Retina (tissue), 1 donor: ENCODE measurements at places on chromosomes 5 and 9.

DNA sequence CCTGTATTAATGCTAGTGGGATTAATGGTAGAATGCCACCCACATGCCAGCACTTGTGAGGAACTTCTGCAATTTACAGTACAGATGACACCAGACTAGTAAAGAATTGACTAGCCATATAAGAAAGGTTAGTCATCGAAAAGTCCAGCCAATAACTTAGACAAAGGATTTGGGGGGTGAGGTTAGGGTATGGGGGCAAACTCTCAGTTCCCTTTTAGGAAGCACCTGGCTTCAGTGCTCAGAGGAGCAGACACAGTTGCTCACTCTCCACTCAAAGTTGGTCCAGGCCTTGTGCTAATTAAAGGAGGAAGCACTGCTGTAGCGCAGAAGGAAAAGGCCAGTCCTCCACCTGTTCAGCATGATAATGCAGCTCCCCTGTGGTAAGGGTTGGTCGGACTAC lies 25.2 kb downstream of the TGFBR1 start:
- no peak for DNase-seq

- no peak for DNase-seq
Measured at GRCh38 chr9:38006163-38006562, 62.9 kb downstream of the SHB start.

GRCh38 chr5:172956936-172957335 lies 2.3 kb upstream of the RPL26L1 start:
- DNase-seq = no peak

GRCh38 chr9:137168573-137168903 lies 1.3 kb downstream of the LRRC26 start:
- no peak for DNase-seq

DNA sequence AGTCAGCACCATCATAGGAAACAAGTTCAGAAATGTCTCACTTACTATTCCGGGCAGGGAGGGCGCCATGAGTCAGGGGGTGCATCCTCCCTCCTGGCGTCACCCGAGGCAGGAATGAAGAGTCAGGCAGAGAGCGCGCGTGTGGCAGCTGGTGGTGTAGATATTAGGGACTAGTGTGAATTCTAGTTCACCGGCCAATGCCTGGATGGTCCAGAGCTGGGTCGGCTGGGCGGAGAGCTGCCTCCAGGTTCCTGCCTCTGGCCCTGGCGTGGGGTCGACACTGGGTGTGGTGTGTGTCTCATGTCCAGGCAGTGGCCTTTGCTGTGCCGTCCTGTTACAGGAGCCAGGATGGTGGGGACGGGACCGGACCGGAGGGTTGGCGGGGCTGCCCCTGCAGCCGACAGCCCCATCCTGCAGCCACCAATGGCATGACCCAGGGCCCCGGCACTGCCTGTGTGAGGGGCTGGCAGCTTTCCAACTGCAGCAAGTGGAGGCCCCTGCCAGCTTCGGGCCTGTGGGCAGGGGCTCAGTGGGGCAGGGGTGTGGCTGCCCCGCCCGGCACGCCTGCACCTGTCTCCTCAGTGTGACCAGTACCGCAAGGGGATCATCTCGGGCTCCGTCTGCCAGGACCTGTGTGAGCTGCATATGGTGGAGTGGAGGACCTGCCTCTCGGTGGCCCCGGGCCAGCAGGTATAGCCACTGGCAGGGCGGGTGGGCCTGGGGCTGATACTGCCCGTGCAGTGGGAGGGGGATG lies 9.1 kb downstream of the DIPK1B start:
- no peak for DNase-seq
